CD4-positive, CD25-positive, alpha-beta regulatory T cell (primary cell): ENCODE measurements at places on chromosomes 11 and 22. TPM values are rescaled to one million over a fixed set of nuclear protein-coding genes. Genes with fewer than 3 reads are reported as not detected.

DNA sequence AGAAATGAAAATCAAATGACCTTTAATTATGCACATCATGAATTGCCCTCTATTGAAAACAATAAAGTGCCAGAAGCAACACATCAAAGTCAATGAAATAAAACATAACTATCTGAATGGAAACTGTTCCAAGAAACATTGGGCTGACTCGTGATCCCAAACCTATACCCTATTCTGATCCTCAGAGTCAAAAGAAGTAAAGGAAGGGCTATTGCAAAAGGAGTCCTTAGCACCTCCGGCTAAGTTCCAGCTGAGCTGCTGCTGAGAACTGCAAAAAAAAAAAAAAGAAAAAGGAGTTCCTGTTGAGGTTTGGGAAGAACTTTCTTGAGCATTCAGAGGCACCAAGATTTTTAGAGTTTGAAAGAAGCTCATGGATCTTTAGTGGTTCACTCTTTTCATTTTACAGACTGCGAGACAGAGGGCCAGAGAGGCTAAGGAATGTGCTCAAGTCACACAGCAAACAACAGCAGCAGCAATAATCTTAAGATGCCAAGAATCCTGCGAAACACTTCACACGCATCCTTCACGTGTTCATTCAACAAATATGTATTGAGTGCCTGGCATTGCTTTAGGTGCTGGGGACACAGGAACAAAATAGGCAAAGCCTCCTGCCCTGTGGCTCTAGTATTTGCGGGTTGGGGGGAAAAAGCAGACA is 841 bp upstream of the TMPRSS13 start:
- no peak for DNase-seq

GRCh38 chr11:109138196-109138595 is 283.8 kb upstream of the C11orf87 start:
- no peak for DNase-seq

DNA sequence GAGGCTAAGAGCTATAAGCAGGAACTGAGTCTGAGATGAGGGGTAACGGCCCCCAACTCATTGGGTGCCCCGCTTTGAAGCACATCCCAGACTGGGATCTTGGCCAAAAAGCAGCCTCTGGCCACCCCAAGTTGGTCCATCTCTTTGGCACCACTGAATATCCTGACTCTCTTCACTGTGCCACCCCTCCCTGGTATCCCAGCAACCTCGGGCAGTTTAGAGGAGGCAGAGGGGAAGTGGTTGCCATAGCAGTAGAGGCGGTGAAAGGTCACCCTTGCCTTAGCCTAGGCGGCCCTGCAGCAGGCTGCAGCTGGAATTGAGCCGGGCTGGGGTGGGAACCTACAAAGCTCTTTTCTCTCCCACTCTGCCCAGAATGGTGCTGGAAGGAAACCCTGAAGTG is 1.1 kb downstream of the PELI3 start:
- no peak for DNase-seq

GRCh38 chr22:31210556-31211421 is 1.3 kb upstream of the LIMK2 start:
- DNase-seq = peak; percentile 75

DNA sequence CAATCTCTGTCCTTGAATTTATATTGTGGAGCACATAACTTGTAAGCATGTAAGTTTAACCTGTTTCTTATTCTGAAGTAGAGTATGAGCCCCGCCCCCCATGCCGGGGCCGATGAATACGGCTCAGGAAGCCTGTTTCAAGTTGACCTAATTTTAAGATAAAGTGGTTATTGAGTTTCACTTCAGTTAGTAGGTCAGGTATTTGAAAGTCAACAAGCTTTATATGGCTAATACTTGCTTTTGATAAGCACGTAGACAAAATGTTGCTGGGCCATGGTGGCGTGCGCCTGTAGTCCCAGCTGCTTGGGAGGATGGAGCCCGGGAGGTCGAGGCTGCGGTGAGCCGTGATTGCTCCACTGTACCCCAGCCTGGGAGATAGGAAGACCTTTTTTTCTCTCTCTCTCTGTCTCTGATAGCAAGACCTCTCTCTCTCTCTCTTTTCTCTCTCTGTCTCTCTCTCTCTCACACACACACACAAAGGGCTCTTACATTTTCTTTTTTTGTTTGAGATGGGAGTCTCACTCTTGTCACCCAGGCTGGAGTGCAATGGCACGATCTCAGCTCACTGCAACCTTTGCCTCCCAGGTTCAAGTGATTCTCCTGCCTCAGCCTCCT is 14.4 kb downstream of the YWHAH start:
- peak; percentile 55 for DNase-seq

DNA sequence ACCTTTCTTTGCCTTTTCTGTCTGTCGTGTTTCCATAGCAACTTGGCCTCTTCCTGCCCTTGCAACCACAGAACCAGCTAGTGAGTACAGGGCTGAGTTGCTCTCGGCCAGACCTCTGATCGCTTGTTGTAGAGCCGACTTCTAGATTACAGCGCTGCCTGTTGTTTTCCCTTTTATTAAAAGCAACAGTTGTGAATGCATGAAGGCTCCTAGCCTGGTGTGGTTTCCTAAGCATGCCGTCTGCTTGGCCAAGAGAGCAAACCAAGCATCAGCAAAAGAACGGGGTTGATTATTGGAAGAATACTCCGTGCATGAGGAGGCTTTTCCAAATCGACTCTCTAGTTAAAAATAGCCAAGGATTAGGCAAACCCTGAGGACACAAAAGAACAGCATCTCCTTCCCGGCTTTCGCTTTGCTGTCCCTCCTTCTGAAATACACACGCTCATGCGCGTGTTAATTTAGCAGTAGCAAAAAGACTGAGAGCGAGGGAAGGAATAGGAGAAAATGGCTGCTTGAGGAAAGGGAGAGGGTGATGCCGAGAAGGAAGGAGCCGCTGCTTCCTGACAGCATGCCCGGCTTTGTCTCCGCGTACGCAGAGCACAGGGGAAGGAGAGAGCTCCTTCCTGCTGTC is 71.5 kb upstream of the TTC12 start:
- DNase-seq = peak; percentile 53

- no peak for DNase-seq
These were observed 132.5 kb downstream of the ADAMTS15 start for GRCh38 chr11:130580891-130581492.

GRCh38 chr22:37054056-37054395 is 2.5 kb downstream of the KCTD17 start:
- DNase-seq = no peak

DNA sequence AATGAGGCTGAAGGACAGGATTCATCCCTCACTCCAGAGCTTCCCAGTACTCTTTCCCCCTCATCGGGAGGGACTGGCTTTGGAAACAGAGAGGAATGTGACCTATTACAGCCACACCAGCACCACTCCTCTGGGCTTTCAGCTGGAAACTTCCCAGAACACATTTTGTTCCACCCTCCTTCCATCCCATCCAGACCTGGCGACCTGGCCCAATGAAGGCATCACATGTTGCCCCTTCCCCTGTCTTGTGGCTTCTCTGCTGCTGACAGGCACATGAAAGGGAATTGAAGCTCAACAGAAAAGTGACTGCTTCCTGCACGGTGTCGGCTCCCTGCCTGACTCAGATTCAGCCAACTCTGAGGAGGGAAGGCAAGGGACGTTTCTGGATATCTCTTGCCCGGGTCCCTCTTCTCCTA is 19.1 kb downstream of the IRAG1 start:
- no peak for DNase-seq

GRCh38 chr22:28063656-28064055 is 144.6 kb upstream of the PITPNB start:
- DNase-seq = no peak

- no peak for DNase-seq
These were observed 22.8 kb upstream of the TP53AIP1 start for GRCh38 chr11:128965485-128965884.

- no peak for DNase-seq
These were observed 88.8 kb downstream of the CD44 start for GRCh38 chr11:35227576-35228327.

GRCh38 chr11:112306230-112306629 is 45.6 kb upstream of the PLET1 start:
- no peak for DNase-seq

- DNase-seq = no peak
These were observed 54.4 kb downstream of the LINC01488 start for GRCh38 chr11:69535908-69536307.

GRCh38 chr11:94563848-94564467 is 3.2 kb upstream of the PIWIL4 start:
- DNase-seq = no peak

GRCh38 chr11:8168485-8169257 is at the start of gene RIC3:
Gene RIC3, minus strand, starts transcription at chr11:8169025. Its CDS starts 36 bp downstream, at chr11:8168989.
- DNase-seq = peak; percentile 46

GRCh38 chr11:33045551-33046255 is 6.3 kb downstream of the TCP11L1 start:
- DNase-seq = no peak

GRCh38 chr22:18110194-18110953 is at the start of gene TUBA8:
Gene TUBA8, plus strand, starts transcription at chr22:18110809. Its CDS starts 57 bp downstream, at chr22:18110866.
- DNase-seq = no peak

DNA sequence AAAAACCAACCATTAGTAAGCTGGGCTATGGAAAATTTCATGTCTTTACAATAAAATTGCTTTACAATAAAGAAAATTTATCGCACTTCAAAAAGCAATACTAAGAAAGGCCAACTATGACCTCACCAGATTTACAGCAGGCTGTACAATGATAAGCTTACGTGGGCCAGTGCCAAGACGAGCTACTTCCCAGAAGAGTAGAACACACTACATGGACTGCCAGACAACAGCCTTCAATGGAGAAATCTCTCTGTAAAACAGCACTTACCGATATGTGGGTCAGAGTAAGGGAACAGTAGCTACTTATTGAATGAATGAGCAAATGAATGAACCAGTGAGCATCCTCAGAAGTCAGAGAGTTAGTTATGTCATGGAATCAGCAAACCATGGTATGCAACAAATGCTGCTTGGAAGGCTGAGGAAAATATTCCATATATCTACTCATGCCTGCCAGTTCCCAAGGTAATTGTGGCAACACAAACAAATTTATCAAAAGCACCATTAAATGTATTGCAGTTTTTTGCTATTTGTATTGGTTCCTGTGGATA is 74.4 kb downstream of the SLC36A4 start:
- DNase-seq = no peak

DNA sequence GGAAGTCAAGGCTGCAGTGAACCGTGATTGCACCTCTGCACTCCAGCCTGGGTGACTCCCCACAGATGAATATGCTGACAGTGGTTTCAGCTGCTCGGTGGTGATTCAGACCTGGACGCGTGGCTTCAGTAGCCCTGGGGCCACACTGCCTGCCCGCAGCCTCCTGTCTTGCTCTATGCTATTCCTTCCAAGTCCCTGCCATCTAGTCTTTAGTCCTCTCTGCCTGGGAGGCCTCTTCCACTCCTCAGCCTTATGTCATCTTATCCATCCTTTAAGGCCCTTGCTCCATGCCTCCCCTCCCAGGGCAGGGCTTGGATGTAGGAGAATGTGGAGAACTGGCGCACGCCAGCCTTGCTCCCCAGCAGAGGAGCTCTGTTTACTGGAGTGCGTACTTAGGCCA is 23.0 kb downstream of the YDJC start:
- no peak for DNase-seq

DNA sequence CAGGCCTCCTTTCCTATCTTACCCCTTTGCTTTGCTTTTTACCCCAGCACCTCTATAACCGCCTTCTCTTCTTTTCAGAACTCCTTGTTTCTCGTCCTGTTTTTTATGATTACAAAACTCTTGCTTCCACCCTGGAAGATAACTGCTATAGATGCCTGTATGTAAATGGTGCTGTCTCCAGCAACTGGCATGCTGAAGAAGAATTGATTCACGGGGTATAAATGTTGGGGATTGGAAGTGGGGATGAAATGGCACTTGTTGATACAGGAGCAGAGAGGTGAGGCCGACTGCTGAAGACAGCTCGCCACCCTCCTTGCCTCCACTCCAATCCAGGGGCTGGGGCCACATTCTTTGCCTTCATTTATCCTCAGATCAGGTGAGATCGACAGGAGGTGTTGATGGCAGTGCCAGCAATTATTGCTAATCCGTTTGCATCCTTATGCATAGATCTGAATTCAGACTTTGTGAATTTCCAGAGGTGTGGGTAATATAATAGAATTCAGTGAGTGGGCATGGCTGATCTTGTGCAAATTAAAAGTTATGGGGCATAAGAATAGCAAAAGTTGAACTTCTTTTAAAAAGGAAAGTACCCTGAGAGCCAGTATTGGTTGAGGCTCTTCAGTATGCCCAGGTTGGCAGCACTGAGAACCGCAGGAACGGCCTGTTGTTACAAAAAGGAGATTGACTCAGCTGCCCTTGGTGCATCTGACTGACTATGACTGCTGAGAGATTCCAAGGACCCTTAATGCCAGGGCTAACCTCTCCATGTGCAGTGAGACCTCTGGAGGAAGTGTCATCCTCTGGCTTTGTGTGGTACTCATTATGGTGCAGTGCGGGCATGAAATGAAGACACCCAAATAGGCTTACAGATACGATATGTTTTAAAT is 5.3 kb downstream of the NEAT1 start:
- peak; percentile 68 for DNase-seq

DNA sequence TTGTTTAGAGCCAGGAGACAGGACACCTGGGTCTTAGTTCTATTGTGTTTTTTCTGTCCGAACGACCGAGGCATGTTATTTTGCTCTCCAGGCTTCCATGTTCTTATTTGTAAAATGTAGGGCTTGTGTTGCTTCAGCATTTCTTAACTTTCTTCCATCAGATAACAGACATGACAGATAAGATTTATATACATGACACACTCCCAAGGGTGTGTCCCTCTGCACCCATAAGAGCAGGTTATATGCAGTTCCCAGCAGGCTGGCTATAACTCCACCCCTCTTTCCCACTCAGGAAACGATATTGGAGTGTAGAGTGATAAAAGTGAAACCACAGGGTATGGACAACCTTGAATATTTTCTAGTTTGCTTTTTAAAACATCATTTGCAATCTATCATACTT is 65.8 kb downstream of the APIP start:
- no peak for DNase-seq

DNA sequence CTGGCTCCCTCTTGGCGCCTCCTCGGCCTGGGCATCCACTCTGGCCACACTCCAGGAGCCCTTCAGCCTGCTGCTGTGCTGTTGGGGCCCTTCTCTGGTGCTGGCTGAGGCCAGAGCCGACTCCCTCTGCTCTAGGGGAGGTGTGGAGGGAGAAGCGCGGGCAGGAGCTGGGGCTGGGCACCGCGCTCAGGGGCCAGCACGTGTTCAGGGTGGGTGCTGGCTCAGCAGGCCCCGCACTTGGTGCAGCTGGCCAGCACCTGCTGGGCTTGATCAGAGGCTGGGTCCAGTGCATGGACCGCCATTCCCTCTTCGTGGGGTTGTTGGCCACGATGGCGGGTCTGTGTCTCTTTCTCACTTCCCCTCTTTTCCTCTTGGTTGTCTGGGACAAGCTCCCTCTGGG is 2381.0 kb downstream of the LRRC4C start:
- DNase-seq = no peak

GRCh38 chr11:112241486-112241885 is 15.3 kb downstream of the PTS start:
- DNase-seq = no peak

GRCh38 chr11:126212089-126212660 is 593 bp downstream of the FAM118B start:
- DNase-seq = no peak

Gene CLMP
- 0.20 TPM for total RNA-seq

Gene RFPL2
- total RNA-seq = 1.5 TPM

Gene MAP6
- 0.44 TPM for total RNA-seq

Gene DGAT2
- total RNA-seq = 0.42 TPM

Gene LDLRAD3
- total RNA-seq = not detected

Gene ELMOD1
- total RNA-seq = not detected

Gene SERGEF
- 40.4 TPM for total RNA-seq

Gene HORMAD2
- total RNA-seq = not detected

Gene TPBGL
- total RNA-seq = 0.12 TPM

Gene FXYD6
- not detected for total RNA-seq

Gene DDTL
- total RNA-seq = 4.4 TPM

Gene VPREB1
- total RNA-seq = not detected

Gene ENTHD1
- total RNA-seq = not detected

Gene RCOR2
- total RNA-seq = not detected

Gene BTG4
- total RNA-seq = not detected

Gene MAPK11
- total RNA-seq = 9.3 TPM
